ENCODE measurements at places on chromosomes 5 and 9.

DNA sequence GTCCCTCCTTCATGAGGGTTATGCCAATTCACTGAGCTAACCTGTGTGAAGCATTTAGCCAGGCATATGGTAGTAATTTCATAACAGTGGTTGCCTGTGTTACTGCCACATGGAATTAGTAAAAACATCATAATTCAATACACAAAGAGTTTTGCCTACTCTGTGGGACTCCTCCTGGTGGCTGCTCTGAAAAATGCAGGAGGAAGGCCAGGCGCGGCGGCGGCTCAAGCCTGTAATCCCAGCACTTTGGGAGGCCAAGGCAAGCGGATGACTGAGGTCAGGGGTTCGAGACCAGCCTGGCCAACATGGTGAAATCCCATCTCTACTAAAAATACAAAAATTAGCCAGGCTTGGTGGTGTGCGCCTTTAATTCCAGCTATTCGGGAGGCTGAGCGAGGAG, 547.3 kb downstream of the CDK5RAP2 start:
- DNase-seq: no peak

DNA sequence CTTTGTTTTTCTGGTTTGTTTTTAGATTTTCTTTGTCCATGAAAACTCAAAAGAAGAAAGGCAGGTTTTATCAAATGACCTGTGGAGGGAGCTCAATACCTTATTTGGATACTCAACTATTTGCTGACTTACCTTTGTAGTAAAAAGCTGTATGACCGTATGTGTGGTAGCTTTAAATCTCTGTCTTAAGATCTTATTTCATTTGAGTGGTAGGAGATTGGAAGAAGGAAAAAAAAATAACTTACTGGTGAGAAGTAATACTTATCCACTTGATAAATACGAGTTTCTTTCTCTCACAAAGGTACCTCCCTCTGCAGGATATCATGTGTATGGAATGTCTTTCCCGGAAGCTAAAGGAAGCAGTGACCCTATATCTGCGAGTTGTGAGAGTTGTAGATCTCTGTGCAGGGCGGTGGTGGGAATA, 15.0 kb downstream of the FBXO38 start:
- DNase-seq: no peak

DNA sequence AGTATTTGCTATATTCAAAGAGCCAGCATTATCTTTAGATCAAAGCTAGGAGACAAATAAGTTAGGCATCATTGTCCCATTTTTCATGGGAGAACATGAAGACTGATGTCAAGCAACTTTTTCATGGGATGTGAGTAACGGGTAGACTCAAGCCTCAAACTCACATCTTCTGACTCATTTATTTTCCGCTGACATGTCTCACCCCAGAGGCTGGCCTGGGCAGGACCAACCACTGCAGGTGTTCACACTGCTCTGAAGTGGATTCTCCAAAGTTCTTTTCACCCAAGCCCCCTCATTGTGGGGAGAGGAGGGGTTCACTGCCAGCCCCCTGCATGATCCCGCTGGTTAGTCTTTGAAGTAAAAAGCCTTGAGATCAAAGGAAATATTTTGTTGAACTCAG, 34.9 kb upstream of the BASP1 start:
- no peak for DNase-seq

- no peak for DNase-seq
Measured at GRCh38 chr9:106503759-106504158, 359.2 kb upstream of the ZNF462 start.

All from AG04450 (cell line).